ENCODE measurements at places on chromosomes 16 and 17. TPM values are rescaled to one million over a fixed set of nuclear protein-coding genes. Genes with fewer than 3 reads are reported as not detected.

- DNase-seq = no peak
Observed at GRCh38 chr17:32826076-32826475, 50.8 kb downstream of the MYO1D start.

- DNase-seq = no peak
Observed at GRCh38 chr17:73155410-73156165, 9.2 kb upstream of the SSTR2 start.

DNA sequence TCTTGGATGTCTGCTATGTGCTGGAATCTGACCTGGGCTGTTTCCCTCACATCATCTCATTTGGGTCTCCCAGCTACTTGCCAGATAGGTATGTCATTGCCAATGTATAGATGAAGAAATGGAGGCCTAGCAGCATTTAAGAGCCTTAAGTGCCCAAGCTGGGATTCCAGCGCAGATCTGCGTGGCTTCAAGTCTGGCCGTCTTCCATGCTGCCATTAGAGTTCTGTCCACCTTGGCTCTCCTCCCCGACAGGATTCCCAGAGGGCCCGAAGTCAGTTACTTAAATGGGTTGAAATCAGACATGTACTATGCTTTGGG lies 33.0 kb upstream of the CCR7 start:
- no peak for DNase-seq

- no peak for DNase-seq
Observed at GRCh38 chr17:9224485-9224884, 203.2 kb downstream of the NTN1 start.

DNA sequence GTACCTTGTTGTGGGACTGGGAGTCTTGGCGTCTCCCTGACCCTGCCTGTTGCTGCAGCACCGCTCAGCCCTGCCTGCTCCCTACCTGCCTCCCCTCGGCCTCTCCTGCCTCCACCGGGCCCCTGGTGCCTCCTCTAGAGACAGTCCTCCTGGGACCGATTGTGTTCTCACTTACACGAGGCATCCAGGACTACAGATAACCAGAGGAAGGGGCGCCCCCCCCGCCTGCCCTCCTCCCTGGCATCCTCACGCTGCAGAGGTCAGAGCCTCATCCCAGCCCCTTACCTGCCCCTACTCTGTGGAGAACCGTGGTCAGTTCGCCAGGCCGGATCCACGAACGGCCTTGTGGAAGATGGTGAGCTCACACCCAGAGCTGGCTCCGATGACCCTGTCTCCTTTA lies 24.8 kb downstream of the MAPT start:
- DNase-seq = no peak

DNA sequence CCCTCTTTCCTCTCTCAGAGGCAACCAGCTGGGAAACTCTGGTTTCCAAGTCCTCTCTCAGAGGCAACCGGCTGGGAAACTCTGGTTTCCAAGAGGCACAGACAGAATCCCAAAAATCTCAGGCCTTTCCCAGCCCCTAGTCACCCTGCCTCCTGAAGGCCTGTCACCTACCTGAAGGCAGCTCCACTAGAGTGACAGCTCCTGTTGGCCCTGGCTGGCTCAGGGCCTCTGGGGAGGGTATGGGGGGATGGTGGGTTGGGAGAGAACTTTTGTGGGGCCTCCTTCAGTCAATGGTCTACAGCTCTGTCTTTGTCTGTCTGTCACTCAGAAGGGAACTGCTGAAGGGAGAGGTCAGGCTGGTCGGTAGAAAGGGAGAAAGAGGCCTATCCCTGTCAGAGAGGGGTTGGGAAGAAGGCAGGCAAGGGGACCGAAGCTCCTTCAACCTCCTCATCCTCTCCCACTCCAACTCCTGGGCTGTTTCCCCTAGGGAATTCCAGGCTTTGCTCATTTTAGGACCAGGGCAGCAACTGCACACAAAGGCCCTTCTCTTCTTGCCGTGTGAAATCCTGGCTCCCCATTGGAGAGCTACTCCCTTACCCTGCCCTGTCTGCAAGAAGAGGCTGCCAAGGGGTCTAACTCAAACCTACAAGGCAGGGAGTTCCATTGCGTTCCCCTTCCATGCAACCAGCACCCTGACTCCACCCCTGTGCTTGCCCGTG lies 23.6 kb downstream of the COPZ2 start:
- no peak for DNase-seq

- no peak for DNase-seq
Observed at GRCh38 chr16:84514295-84514873, 9.9 kb upstream of the MEAK7 start.

DNA sequence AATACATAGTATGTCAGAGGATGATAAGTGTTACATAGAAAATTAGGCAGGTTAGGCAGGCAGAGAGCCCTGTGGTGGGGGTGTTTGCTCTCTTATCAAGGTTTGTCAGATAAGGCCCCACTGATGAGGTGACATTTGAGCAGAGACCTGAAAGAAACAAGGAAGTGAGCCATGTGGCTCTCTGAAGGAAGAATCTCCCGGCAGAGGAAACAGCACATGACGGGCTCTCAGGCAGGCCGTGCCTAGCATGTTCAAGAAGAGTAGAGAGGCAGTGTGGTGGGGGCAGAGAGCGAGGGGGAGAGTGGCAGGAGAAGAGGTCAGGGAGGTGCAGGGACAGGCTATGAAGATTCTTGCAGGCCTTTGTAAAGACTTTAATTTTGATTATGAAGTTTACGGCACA lies 82.0 kb upstream of the ASIC2 start:
- no peak for DNase-seq

DNA sequence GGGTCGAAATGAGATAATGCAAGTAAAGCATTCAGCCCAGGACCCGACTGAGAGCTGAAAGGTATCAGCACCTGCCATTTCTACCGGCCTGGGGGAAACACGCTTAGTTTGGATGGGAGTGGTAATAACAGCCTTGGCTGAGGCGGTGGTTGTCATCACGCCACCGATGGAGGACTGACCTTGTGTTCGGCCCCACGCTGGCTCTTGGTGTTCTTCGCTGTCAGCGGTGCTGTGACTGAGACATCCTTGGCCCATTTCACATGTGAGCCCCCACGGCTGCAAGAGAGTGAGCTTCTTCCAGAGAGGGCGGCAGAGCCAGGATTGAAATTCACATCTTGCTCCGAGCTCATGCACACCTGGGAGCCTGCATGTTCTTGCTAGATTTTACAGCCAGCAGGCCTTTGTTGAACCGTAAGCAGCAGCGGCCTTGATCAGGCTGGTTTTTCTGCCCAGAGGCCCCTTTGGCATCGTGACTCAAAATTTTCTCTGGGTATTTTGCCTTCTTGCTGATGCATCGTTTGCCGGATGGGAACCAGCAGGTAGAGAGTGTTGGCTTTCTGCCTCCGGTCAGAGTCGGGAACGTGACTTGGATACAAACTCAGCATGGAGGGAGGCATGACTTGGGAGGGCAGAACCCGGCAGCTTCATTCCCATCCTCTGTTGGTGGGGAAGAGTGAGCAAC lies 341.5 kb downstream of the SNX29 start:
- no peak for DNase-seq

GRCh38 chr17:3962965-3963236 lies 1.3 kb downstream of the ATP2A3 start:
- DNase-seq = no peak

GRCh38 chr16:29649588-29650494 lies 13.2 kb upstream of the SPN start:
- no peak for DNase-seq

DNA sequence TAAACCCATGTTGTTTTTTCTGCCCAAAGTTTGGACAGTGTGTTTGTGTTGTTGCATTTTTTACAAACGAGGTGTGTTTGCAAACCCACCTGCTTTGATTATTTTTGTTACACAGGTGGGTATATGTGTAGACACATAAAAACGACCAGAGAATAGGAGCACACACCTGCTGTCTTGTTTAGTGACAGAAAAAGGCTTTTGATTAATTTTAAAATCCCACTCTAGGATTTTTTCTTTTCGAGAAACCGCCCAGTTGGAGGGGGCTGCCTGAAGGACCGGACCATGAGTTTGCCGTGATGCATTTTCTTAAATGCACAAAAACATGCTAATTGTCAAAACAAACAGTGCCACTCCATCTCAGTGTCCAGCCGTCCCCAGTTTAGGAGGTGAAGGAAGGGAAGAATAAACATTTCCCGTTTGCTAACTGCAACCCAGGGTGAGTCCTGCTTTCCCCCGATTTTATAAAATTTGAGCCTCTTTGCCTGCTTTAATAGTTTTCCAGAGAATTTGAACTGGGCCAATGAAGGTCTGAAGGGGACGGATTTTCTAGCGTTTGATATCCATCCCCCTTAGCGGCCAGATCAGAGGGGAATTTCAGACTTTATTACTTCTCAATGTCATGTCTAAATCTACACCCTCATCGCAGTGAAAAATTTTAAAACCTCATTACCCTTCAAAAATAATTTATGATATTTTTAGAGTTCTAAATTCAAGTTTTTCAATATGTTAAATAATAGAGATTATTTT lies 3.2 kb downstream of the FOXC2 start:
- no peak for DNase-seq

DNA sequence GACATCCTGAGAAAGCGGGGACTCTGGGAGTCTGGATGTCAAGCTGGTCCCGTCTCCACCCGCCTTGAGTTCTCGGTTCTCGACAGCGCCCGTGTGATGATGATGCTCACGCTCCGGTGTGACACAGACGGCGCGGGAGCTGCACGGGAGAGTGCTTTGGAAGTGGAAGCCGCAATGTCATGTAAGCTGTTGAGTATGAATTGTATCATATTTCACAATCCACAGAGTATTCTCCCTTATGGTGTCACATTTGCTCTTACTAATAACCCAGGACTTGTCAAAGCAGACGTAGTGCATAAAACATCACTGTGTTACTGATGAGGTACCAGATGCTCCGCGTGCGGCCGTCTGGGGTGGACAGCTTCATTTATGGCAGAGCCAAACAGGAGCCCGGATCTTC lies 217.5 kb upstream of the CHMP6 start:
- no peak for DNase-seq

- no peak for DNase-seq
Observed at GRCh38 chr16:79006765-79007164, 593.8 kb downstream of the MAF start.

GRCh38 chr17:57862694-57863667 lies 13.1 kb upstream of the MRPS23 start:
- no peak for DNase-seq

GRCh38 chr16:50310308-50311133 lies 44.2 kb downstream of the ADCY7 start:
- no peak for DNase-seq

DNA sequence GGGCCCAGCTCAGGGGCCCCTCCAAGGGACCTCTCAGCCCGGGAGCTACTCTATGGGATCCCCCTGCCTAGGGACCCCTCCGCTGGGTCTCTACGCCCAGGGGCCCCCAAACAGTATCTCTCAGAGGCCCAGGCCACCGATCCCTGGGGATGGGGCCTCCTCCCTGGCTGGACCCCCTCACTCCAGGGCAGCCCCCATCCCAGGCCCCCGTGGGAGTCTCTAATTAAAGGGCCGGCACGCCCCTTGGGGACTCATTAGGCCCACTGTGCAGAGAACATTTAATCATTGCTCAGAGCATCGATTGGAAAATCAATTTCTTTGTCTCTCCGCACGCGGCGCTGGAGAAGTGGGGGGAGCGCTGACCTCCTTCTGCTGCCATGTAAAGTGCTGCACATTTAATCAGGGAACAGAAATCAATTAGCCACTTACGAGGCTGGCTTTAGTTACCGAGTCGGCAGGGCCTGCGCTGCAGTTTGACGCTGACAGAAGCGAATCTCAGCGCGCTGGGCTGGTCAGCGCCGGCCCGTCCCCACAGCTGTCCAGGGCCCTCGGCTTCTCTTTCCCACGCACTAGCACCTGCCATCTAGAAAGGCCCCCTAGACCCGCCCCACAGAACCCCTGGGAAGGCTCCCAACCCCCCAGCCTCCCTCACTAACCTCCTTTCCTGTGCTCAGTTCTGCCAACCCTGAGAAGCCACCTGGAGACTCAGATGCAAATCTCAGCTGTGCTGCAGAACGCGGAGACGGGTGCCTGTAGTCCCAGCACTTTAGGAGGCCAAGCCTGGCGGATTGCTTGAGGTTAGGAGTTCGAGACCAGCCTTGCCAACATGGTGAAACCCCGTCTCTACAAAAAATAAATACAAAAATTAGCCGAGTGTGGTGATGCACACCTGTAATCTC lies 20.2 kb upstream of the C1QL1 start:
- DNase-seq = no peak

GRCh38 chr17:10031127-10031526 lies 126.1 kb upstream of the RCVRN start:
- DNase-seq = no peak

DNA sequence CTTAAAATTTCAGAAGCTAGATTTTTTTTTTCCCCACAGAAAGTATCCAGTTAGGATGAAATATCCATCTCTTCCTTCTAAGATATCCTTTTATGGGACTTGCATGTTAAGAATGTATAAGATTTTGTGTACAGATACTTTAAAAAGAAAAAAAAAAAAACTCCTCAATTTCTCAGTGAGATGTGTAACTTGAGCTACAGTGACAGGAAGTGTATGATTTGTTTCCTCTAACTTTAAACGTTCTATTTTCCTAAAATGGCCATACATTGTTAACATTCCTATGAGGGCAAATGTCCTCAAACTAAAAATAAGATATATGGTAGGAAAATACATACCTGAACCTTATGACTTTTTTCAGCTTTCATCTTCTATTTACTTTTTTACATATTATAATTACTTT lies 8.9 kb downstream of the FBXO47 start:
- no peak for DNase-seq

- DNase-seq = no peak
Observed at GRCh38 chr16:19382084-19382801, 35.4 kb upstream of the TMC5 start.

- no peak for DNase-seq
Observed at GRCh38 chr16:8736123-8736668, 61.2 kb downstream of the TMEM186 start.

- no peak for DNase-seq
Observed at GRCh38 chr16:56836410-56837230, 28.4 kb upstream of the SLC12A3 start.

TVP23B gene
- total RNA-seq = 22.7 TPM

TBC1D3 gene
- total RNA-seq = not detected

SLC16A6 gene
- 19.4 TPM for total RNA-seq

ATAD5 gene
- total RNA-seq = 5.6 TPM

ABCA3 gene
- total RNA-seq = 16.6 TPM

CRISPLD2 gene
- total RNA-seq = 6.3 TPM

NXN gene
- 0.55 TPM for total RNA-seq

PGS1 gene
- total RNA-seq = 53.6 TPM

EPOP gene
- 1.1 TPM for total RNA-seq

HYDIN gene
- total RNA-seq = 1.1 TPM

GP1BA gene
- total RNA-seq = 2.2 TPM

MYH1 gene
- total RNA-seq = not detected

UTS2R gene
- not detected for total RNA-seq

KRTAP9-8 gene
- total RNA-seq = not detected

TEDC2 gene
- total RNA-seq = 2.2 TPM

CD300H gene
- total RNA-seq = 0.90 TPM

Measured in natural killer cell (primary cell).